Stimulated activated CD4-positive, alpha-beta T cell treated with anti-CD3 and anti-CD28 coated beads, TNF-alpha, amount 100 ng/mL, for 24 hours (primary cell): ENCODE measurements at places on chromosomes 16 and 17.

DNA sequence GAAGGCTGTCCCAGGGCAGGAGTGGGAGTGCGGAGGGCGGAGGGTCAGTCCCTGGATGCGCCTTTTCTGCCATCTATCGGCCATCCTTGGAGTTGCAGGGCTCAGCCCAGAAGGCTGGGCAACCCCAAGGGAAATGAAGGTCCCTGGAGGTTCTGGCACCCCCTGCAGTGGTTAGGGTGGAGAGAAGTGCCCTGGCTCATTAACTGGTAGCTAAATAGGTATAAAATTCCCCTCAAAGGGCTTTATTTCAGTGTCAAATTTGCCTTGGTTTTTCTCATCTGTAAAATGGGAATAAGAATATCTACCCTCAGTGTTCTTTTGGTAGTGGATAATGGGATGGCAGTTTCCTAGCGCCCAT lies 22.4 kb downstream of the C17orf75 start:
- peak; percentile 70 for DNase-seq

DNA sequence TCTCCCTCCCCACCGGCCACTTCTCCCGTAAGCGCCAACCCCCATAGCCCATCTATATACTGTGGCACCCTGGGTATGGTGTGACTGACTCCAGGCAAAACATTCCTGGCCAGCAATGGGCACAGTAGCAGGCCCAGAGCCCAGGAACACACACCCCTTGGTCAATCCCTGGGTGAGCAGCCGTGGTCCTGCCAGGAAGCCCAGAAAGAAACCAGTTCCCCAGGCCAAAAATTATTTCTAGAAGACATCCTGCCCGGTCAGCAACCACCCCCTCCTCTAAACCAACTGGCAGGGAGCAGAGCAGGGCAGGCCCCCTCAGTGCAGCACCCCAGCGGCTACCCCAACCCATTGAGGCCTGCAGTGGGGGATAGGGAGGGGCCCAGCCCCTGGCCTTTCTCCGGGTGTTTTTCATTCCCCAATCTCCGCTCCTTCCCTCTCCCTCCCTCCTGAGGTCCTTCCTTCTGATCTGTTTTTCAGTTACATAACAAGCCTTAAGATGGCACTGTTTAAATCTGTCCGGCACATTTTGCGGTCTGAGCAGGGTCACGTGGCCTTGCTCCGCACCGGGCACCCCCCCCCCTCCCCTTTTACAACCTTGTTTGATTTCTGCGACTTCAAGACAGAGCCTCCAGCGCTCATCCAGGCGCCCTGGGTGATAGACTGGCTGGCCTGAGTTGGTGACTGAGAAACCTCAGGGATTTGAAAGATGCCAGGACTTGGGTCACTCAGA lies 2.0 kb downstream of the NPTX1 start:
- DNase-seq = no peak

DNA sequence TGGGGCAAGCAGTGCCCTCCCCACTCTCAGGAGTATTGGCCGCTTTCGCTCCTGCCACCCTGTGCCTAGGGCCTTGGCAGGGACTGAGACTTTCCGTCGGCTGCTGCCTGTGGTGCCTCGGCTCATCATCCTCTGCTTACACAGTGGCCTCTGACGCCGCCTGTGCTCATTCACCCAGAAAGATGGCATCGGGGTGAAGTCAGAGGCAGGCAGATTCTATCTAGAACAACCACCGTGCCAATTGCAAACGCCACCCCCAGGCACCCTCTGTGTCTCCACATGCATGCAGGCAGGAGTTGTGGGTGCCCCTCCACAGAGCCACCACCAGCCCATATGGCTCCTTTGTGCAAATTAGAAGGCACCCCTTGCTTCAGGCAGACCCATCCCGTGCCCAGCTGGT lies 154.2 kb upstream of the GSE1 start:
- DNase-seq = no peak

- DNase-seq = no peak
Observed at GRCh38 chr16:73558219-73558618, 510.3 kb upstream of the ZFHX3 start.

DNA sequence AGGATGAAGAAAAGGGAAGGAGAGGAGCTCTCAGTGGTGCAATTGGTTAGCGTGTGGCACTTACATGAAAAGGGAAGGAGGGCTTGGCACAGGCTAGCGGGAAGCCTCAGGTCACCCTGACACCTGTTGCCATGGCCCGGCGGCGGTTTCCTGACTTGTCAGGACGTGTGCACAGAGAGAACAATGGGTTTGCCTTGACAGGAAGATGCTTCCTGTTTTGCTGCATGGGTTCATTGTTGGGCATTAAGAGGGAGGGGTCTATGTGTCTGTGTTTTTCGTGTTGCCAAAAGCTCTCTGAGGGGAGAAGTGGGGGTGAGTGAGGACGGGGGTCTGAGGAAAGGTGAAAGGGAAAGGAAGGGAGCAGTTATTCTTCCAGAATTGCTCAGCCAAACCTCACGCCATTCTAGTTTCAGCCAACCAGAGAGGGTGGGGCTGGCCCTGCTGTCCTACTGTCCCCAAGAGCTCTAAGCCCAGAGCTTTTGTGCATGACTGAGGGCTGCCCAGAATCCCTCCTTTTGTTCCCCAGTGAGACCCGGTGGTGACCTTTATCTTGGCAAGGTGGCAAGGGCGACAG lies 17.1 kb upstream of the CCR7 start:
- no peak for DNase-seq

GRCh38 chr17:82890339-82890730 lies 50.5 kb upstream of the ZNF750 start:
- no peak for DNase-seq

DNA sequence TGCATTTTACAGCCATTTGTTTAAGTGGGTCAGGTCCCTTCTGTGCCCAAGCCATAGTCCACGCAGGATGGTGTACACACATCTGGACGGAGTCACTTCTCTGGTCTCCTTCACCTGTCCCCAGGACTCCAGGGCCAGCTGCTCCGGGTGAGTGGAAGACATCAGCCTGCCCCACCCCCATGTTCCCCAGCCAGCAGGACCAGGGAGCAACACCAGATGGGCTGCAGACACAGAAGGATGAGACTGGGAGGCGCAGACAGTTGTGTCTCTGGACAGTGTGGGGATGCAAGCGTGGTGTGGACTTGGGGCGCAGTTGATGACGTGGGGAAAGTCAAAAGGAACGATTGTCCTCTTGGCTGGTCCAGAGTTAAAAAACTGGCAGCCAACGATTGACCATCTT lies 24.6 kb upstream of the WFDC1 start:
- no peak for DNase-seq

DNA sequence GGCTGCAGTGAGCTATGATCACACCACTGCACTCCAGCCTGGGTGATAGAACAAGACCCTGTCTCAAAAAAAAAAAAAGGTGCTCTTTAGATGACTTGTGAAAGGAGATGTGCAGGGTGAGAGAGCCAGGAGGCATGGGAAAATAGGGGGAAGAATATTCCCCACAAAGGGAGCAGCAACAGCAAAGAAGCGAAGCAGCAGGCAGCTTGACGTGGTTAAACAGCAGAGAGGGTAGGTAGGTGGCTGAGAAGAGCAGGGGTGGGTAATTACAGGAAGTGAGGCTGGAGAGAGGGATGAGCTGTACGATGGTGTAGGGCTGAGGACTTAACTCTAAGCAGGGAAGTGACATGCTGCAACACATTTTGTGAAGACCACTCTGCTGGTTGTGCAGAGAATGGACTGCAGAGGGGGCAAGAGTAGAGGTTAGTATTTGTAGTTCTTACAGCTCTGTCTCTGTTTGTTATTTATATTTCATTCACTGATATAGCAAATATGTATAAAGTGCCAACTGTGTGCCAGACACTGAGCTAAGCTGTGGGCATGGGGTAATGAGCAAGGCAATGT lies 1.6 kb downstream of the HEATR3 start:
- no peak for DNase-seq

DNA sequence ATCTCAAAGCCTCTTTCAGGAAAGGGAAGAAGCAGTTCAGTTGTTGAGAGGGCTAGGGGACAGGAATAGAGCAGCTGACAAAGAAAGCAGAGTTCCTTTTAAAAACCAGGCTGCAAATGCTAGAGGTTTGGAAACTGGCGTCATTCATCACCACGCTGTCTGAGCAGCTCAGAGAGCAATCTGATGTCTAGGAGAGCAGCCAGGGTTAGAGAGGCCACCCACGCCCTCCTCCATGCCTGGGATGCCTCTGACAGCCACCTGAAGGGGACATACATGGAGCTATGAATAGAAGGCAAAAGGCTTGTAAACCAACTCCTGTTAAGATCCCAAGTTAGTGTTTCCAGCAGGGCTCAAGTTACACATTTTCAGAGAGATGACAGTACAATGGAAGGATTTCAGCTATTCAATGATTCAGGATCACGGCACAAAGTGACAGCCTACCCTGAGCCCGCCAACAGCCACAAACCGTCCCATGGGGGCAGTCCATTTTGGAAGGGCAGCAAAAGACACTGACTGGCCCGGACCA lies 12.4 kb downstream of the RAB5C start:
- DNase-seq = no peak
